ENCODE measurements at places on chromosomes 3 and 15. TPM values are rescaled to one million over a fixed set of nuclear protein-coding genes. Genes with fewer than 3 reads are reported as not detected.

DNA sequence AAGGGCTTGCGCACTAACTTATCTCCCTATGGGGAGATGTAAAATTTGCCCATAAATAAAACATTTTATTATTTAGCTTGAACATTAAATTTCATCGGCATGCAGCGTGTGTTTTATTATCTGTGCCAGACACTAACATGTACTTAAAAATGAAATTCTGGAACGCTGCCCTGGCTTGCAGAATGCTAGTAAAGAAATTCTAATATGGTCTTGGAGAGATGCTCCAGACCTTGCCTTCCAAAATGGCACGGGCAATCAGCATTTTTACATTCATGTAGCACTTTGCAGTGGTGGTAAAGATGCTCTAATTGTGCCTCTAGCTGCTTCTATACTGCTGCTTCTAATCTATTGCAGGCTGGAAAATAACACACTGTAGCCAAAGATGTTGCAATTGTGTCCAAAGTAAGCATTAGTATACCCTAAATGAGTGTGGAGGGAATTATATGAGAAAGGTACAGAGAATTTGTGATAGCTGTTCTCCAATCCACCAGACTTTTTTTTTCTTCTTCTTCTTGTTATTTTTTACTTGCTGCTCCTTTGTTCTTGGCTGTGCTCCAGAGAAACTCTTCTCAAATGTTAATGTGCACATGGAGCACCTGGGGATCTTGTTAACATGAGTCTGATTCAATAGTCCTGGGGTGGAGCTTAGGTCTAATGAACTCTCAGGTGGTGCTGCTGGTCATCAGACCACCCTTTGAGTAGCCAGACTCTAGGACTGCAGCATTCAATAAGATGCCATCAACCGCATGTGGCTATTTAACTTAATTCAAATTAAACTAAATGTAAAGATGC, 47.3 kb downstream of the CRABP1 start:
- DNase-seq: peak; percentile 73

DNA sequence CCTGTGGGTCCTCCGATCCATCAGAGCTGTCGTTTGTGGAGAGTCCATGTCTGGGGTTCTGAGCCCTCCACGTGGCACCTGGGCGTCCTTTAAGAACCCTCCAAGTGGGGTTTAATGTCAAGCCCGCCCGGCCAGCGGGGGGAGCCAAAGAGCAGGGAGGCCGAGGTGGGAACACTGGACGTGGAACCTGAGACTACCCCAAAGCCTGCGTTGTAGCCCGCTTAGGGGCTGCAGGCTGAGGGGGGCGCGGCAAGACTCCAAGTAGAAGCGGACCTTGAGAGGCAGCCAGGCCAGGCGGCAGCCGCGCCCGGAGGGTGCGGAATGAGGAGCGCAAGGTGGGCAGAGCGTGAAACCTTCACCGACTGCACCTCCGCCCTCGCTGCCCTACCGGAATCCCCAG, 126.2 kb upstream of the ATP10A start:
- no peak for DNase-seq

The PTPN23 gene
- total RNA-seq: 18.8 TPM

The CCR3 gene
- total RNA-seq: 0.51 TPM

The WDR72 gene
- total RNA-seq: 0.62 TPM

DNA sequence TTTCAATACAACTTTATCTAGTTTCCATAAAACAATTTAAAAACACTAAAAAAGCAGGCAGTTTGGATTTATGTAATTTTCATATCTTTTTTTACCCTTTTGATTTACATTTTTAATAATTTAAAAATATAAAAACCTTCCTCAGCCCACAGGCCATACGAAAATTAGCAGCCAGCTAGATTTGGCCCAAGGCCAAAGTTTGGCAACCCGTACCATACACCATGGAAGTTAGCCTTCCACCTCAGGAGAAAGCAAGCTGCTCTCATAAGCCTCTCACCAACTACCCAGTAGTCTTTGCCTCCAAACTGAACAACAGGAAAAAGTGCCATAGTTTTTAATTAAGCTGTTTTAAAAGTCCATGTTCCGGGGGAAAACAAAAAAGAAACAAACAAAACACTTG, 107.3 kb upstream of the TRIM42 start:
- DNase-seq: peak; percentile 31

The CTDSPL gene
- 29.4 TPM for total RNA-seq

DNA sequence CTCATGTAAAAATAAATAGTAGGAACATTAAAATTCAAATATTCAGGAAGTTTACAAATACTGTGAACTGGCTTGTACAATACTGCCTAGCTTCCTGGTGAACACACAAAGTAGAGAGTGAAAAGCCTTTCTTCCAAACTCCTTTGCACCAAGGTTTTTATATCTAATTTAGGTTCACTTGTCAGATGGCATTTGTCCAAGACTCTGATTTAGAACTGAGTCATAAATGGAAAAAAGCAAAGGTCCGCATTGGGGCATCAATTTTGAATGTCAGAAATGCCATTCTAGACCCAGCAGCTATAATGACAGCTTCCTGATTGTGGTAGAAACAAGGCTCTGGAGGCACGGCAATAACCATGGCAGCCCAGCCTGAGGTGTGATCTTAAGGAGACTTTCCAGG, 160.7 kb downstream of the PDE8A start:
- DNase-seq: no peak

GRCh38 chr15:59222906-59223550, 16.4 kb downstream of the LDHAL6B start:
- no peak for DNase-seq

The ATP8B4 gene
- total RNA-seq: 10.5 TPM

The PCOLCE2 gene
- total RNA-seq: 0.62 TPM

- DNase-seq: no peak
Measured at GRCh38 chr15:65101891-65102708, 12.9 kb downstream of the UBAP1L start.

DNA sequence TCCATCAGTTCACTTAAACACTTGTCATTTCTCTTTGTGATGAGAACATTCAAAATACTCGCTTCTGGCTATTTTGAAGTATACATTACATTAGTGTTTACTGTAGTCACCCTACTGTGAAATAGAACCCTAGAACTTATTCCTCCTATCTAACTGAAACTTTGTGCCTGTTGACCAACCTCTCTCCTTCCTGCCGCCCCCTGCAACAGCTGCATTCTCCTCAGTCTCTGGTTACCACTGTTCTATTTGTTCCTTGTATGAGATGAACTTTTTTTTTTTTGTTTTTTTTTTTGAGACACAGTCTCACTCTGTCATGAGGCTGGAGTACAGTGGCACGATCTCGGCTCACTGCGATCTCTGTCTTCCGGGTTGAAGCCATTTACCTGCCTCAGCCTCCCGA, 2.9 kb downstream of the RAD51 start:
- DNase-seq: peak; percentile 20

DNA sequence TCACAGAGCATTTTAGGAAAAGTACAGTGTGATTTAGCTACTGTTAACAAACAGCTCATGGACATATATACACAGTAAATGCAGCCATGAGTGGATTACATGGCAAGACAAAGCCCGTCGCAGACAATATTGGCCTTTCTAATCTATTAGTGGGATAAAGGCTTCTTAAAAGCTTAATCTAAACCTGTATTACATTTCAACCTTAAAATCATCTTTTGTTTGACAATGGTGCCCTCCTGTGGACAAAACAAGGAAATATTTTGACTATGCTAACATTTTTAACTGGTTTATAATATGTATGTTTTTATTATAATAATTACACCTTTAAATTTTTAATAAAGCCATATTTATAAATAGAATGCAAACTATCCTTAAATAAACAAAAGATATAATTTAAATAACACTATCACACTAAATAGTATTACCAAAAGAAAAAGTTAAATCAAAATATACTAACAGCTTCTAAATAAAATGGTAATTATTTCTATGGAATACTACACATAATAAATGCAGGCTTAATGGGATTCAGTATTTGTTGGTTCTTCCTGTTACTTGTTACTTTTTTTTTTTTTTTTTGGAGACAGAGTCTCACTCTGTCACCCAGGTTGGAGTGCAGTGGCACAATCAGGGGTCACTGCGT, 38.6 kb downstream of the TAFA4 start:
- DNase-seq: peak; percentile 81

DNA sequence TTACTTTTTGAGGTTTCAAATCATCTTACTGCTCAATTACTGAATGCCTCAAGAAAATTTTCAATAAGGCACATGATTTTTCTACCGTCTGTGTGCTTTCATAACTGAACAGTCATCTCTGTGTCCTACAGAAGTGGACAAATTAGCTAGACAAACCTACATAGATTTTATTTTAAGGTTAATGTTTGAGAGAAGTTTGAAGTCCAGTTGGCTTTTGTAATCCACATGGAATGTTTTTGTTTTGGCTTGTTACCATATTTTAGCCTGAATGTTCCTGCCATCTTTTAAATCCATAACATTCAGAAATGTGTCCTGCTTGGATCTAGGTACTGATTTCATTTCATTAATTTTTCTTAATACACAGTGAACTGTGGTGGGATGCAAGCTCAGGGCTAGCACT, 730.1 kb downstream of the IGSF11 start:
- no peak for DNase-seq

DNA sequence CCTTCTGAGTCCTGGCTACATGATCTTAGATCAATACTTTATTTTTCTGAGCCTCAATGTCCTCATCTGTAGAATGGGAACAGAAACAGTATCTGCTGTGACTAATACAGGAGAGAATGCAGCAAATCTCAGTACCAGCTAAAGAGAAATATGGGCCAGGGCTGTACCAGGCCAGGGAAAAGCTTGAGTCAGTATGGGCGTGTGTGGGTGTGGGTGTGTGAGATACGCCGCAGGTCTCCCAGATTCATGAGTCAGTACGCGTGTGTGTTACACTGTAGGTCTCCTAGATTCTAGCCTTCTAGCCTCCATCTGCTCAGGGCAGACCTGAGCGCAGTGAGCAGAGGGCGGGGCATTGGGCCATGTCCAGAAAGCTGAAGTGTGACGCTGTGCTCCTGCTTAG, 15.2 kb downstream of the GNAI2 start:
- no peak for DNase-seq

The CAMK2N2 gene
- total RNA-seq: not detected

DNA sequence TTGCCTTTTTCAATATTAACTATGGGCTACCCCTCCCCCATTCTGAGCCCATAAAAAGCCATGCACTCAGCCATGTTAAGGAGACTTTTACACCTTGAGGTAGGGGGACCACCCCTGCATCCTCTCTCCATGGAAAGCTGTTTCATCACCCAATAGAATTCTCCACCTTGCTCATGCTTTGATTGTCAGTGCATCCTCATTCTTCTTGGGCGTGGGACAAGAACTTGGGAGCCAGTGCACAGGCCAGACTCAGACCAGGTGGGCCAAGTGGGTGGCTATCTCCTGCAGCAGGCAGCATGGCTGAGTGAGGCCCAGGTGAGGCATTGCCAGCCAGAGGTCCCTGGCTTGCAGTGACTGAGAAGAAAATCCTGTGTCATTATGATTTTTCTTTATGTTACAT, 357.4 kb upstream of the CDIN1 start:
- DNase-seq: no peak

- no peak for DNase-seq
Measured at GRCh38 chr3:172635588-172635987, 75.3 kb downstream of the NCEH1 start.

- no peak for DNase-seq
Measured at GRCh38 chr3:33833408-33834095, 35.1 kb downstream of the PDCD6IP start.

DNA sequence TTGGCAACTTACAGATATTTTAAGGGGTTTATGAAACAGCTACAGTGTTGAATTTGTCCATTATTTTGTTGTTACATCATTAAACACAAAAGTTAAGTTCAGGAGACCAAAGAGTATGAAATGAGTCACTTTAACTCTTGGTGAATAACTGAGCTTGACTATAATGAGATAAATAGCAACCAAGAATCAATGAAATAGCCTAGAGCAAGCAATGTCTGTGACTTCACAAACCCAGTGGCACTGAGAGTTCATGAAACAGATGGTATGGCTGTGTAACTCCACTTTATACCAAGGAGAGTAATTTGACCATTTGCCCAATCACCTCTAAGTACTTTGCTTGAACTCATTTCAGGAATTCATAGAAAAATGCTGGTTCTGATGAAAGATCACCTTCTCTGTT, 169.6 kb upstream of the GADL1 start:
- no peak for DNase-seq

The FRMD4B gene
- total RNA-seq: 44.4 TPM

The LDHAL6B gene
- not detected for total RNA-seq

The REC114 gene
- total RNA-seq: not detected

The SMCO1 gene
- 19.6 TPM for total RNA-seq

GRCh38 chr15:95684693-95685115, 645.8 kb upstream of the NR2F2 start:
- DNase-seq: no peak

GRCh38 chr3:93910097-93910496, 63.6 kb downstream of the PROS1 start:
- peak; percentile 0 for DNase-seq

- DNase-seq: no peak
Measured at GRCh38 chr3:171064461-171064860, 37.9 kb upstream of the SLC2A2 start.

DNA sequence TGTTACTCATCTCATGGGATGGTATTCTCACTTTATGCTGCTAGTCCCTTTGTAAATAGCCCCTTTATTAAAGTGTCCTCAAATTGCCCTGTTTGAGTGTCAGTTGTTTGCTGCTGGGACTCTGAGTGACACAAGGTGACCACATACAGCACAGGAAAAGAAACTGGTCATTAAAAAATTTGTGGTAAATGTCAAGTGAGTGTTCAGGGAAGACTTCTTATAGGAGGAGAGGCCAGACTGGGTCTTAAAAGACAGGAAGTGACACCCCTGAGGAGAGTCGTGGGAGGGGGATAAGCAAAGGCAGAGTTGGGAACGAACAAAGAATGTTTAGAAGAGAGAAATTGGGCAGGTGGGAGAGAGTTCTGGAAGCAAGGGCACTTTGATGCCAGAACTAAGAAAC, 35.2 kb downstream of the CCR3 start:
- no peak for DNase-seq

GRCh38 chr3:11982341-11982941, 21.7 kb upstream of the SYN2 start:
- no peak for DNase-seq

DNA sequence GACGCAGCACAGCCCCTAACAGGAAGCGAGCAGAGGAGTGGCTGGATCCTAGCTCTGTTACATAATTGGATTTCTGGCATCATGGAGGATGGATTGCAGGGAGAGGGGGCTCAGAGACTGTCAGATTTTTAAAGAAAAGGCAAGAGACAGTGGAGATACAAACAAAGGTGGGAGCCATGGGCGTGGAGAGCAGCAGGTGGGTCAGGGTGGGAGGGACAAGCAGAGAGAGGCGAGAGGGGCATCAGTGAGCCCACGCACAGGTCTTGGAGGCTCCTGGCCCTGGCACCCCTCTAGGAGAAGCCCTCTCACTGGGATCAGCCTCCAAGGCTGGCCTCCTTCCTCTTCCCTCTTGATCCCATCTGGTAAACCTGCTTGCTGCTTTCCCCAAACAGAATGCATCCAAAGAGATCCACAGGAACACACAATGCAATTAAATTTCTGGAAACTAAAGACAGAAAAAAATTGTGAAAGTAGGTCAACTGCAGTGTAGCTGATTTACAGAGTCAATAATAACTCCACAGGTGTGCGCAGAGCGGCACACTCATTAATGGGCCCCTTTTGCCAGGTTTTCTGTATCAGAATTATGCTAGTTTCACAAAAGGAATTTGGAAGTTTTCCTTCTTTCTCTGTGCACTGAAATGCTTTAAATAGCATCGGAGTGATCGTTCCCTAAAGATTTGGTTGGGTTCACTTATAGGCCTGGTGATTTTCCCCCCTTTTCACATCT, 66.1 kb downstream of the LSM3 start:
- no peak for DNase-seq
